ENCODE measurements at places on chromosomes 7 and 10.

GRCh38 chr10:93435621-93436397 lies 46.3 kb downstream of the MYOF start:
- peak; percentile 43 for DNase-seq

- no peak for DNase-seq
These were observed 537.1 kb upstream of the FOXK1 start for GRCh38 chr7:4144811-4145510.

DNA sequence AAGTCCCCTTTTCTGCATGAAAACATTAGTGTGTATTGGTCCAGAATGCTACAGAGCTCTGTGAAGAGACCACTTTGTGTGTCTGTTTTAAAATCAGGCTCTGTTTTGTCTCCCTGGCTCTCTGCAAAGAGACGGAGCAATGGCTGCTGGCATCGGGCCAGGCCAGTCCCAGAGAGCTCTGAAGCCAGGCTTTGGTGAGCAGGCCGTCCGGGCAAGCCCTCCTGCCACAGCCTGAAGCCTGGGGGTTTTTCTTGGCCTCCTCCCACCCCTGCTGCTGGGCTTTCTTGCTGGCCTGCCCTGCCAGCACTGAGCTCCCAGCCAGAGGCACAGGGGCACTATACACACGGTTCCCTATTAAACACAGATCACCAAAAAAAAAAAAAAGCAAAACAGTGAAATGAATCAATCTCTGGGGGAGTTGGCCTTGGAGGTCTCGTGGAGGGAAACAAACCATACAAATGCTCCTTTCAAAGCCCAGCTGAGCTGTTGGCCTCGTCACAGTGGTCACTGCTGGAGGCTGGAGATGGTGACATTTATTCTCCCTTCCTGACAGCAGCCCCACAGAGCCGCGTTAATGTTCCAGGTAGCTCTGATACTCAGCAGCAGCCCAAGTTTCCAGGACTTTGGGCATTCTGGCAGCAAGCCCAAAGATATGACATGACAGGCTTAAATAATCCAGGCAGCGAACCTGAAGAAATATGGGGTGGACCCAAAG lies 237.2 kb downstream of the TCF7L2 start:
- no peak for DNase-seq

DNA sequence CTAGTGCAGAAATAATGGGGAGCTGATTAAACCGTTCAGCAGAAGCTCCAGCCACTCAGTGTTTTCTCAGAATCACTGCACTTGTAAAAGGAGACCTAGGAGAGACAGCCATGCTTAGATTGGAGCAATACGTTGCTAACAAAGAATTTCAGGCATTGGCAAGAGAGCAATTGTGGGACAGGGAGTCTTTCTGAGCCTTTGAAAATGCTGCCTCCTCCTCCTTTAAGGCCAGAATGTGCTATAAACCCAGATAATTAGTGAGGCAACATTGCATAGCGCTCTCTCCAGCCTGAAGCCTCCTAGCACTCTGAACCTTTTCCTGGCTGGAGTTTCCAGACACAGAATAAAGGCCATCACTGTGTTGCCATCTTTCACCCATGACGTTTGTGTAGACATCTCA lies 18.5 kb upstream of the PTPRN2 start:
- no peak for DNase-seq

DNA sequence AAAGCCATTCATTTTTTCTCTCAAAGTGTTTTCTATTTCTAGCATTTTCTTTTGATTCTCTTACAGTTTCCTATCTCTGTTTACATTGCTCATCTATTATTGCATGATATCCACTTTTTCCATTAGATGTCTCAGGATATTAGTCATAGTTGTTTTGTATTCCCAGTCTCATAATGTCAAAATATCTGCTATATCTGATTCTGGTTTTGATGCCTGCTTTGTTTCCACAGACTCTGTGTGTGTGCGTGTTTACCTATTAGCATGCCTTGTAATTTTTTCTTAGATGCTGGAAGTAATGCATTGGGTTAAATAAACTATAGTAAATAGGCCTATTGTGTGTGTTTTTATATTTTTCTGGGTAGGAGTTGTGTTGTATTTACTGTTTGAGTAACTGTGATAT lies 1126.3 kb downstream of the SORCS1 start:
- DNase-seq, result no peak

DNA sequence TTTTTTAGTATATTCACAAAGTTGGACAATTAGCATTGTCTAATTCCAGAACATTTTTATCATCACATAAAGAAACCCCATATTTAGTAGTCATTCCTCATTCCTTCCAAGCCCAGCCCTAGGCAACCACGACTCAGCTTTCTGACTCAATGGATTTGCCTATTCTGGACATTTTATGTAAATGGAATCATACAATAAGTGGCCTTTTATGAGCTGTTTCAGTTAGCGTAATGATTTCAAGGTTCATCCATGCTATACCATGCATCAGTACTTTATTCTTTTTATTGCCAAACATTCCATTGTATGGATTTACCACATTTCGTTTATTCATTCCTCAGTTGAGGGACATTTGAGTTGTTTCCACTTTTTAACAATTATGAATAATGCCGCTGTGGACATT lies 249.2 kb downstream of the DYNC1I1 start:
- no peak for DNase-seq

DNA sequence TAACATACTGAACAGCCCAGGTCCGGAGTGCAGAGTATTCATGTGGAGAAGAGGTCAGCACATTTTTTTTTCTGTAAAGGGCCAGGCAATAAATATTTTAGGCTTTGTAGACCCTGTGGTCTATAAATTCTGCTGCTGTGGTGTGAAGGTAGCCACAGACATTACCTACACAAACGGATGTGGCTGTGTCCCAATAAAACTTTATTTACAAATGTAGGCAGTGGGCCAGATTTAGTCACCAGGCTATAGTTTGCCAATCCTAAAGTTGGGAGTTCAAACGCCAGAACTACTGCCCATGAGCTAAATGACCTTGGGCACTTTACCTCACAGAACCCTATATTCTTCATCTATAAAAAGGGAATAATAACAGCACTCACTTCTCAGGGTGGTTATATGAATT lies 13.4 kb downstream of the FAM53B start:
- no peak for DNase-seq

DNA sequence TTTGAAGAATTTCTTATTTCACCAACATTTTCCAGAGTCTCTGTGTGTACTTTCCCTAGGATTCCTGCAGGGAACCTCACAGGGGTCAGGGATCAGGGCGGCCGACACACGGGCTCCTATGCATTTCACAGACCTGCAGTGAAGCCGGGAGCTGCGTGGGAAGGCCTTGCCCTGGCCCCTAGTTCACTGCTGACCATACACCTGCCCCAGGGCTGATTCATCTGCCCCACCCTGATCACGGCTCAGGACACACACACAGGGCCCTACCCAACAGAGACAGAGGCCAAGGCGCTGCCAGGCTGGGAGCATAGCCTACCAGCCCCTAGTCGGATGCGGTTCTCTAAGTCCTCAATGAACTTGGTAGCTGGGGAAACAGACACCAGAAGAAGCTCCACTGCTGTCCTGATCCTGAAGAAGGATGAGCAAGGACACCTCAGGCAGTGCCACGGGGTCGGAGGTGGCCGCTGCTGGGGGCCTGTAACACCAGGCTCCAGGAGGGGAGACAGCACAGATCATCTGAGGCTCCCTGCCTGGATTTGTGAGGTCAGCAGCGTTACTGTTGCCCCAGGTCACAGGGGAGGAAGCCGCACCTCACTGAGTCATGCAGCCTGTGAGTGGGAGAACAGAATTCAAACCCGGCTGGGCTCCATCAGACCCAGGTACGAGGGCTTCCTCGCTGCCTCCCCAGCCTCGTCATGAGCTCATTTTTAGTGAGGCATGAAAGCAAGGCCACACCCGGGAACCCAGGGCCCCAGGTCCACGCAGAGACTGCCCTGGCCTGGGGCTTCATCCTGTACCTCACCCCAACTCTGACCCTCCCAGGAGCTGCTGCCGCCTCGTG lies 278.8 kb upstream of the PPP2R2D start:
- no peak for DNase-seq

DNA sequence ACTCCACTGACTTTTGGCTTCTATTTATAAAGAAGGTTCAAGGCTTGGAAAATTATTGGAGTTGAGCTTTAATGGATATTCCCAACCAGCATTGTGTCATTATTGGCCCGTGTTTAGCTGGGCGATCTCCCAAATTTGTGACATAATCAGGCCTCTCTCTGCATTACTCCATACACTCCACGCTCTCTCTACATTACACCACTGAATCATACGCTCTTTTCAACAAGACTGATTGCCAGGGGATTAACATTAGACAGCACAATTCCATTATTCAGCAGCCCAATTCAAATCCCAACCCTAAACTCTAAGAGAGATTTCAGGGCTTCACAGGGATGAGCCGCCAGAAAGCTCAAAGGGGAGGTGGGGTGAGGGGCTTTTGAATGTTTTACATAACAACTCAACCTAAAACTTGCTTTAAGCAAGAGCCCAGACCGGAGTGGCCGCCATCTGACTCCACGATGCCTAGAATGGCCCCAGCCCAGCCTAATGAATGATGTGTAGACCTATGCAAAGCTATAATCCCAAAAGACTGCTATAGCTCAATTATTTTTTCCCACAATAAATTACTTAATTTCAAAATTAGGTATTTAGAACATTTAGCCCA lies 61.8 kb downstream of the FGFR2 start:
- no peak for DNase-seq

- DNase-seq, result no peak
These were observed 25.8 kb downstream of the TMEM254 start for GRCh38 chr10:80104066-80104926.

GRCh38 chr10:5515948-5516761 lies 8.6 kb upstream of the CALML3 start:
- DNase-seq, result no peak

DNA sequence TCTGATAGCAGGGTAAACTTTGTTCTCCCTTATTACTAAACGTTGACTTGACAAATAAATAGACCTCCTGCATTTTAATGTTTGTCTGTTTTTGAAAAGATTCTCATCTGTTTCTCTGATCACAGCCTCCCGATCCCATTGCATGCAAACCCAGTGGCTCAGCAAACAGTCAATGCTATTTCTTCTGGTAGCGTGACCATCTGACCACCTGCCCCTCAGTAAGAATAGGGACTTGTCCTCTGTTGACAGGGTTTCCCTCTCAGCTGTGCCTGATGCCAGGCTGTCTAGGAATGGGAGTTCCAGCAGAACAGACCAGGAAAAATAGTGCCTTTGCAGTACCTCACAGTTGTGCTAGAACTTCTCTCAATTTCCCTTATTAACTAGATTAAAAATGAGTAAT lies 40.7 kb upstream of the EBLN1 start:
- DNase-seq, result no peak

DNA sequence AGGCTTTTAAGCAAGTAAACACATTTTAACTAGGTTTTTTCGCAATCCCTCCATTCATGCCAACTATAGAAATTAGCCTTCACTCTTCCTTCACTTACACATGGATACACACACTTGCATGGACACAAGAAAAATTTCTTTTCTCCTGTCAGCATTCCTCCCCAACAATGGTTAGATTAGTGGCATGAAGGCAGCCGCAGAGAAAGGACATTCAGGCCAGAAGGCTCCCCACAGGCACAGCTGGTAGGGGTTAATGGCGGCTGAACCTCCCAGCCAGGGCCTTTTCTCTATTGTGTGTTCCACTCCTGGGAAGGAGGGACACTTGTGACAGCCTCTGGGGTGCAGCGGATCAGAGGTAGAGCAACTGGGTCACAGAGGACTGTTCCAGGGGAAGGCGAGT lies 255.0 kb upstream of the SP8 start:
- no peak for DNase-seq

- no peak for DNase-seq
These were observed 14.5 kb upstream of the EGR2 start for GRCh38 chr10:62830679-62831078.

- DNase-seq, result no peak
These were observed 90.5 kb downstream of the TWIST1 start for GRCh38 chr7:19026888-19027287.

DNA sequence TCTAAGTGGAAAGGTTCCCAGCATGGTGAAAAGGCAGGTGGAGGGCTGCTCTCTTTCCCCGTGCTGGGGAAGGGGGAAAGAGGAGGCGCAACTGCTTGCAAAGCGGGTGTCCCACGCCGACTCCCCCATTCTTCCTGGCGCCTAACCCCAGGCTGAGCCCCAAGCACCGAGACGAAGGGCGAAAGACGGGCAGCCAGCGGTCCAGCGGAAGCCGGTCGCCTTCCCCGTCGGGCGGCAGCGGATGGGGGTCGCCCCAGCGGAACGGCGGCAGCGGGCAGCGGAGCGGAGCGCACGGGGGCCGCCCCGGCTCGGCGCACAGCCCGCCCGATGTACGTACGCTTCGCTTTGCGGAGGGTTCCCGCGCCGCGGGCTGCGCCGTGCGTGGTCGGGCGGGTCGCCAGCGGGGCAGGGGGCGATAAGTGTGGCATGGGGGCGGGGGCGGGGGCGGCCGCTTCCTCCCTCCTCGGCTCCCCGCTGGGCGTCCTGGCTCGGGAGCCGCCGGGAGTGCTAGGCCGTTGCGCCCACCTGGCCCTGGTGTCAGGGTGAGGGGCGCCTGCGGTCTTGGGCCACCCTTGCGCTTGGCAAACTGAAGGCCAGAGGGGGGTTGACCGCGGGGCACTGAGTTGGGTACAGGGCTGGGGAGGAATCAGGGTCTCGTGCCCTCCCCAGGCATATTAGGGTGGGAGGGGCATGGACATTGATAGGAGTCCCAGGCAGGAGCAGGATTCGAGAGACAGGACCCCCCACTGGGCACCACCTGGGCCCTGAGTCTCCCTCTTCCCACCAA lies 35.2 kb upstream of the HSPB1 start:
- no peak for DNase-seq

GRCh38 chr10:88810196-88810961 lies 7.8 kb downstream of the LIPM start:
- peak; percentile 17 for DNase-seq

GRCh38 chr10:124257781-124258180 lies 160.9 kb downstream of the OAT start:
- no peak for DNase-seq

GRCh38 chr7:116258734-116259133 lies 48.4 kb downstream of the TES start:
- no peak for DNase-seq

DNA sequence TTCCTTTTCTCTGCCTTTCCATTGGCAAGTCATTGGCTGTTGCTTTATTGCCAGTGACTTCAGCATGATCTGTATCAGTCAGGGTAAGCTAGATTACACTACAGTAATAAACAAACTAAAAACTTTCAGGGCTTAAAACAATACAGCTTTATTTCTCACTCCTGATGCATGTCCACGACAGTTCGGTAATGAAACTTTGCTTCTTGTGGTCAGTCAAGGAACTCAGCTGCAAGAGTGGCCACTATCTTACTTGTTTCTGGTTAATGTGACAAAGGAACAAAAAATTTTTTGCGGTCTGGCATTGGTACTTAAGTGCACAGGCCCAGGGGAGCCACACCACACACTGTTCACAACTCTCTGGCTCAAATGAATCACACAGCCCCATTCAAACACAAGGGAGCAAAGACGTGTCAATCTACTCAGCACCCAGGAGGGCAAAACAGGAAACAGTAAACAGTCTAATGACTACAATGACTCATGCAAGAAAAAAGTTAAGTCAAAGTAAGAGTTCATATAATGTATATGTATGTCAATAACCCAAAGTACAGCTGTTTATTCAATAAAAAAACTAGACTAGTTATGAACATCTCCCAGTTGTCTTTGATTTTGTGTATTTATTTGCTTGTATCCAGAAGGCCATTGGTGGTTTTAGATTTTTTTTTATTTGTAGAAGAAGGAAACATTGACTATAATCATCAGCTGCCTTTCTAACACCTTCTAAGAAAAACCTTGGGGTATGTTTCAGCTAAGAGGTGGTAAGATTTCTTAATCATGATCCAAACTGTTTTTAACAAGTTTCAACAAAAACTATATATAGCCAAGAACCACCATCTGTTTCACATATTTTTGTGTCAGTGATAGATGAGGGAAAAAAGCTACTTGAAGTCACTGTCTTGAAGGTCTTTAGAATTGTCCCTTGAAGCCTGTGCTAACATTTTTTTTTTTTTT lies 134.4 kb upstream of the FAM3C start:
- no peak for DNase-seq

Data from HuH-7.5 (cell line).